Uterus (tissue), 4 donors: ENCODE measurements at places on chromosomes 12 and 14. TPM values are rescaled to one million over a fixed set of nuclear protein-coding genes. Genes with fewer than 3 reads are reported as not detected.

RASSF9 gene
- total RNA-seq = 8.3 TPM

MAP1LC3B2 gene
- total RNA-seq = 1.8 TPM

PTPRB gene
- 107 TPM for total RNA-seq

IGFBP6 gene
- 48.7 TPM for total RNA-seq

CCND2 gene
- total RNA-seq = 49.4 TPM

- no peak overlapping the region for H3K27ac ChIP-seq
- H3K4me3 ChIP-seq = no peak overlapping the region
- H3K36me3 ChIP-seq = no peaks in the 10 kb centered on the region
- no peaks in the 10 kb centered on the region for H3K4me1 ChIP-seq
- no peak for DNase-seq
Observed at GRCh38 chr14:99164712-99165111, 107.3 kb downstream of the BCL11B start.

DNA sequence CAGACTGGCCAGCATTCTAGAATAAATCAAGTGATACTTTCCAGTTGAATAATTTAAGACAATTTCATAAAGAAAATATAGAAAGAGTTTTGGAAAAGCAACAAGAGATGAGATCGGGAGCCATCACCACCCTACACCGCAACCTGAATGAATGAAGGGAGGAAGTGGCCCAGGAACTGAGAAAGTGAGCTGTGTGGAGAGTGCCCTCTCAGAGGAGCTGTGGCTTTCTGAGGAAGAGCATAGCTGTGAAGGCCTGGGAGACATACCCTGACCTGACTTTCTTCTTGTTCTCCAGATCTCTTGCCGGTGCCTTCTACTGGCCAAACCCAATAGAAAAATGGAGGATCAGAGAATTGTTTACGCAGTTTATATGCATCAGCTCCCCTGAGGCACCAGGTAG is 79.3 kb upstream of the TSPAN8 start:
- no peak overlapping the region for H3K27ac ChIP-seq
- no peaks in the 10 kb centered on the region for H3K36me3 ChIP-seq
- no peak for DNase-seq
- no peak overlapping the region for H3K4me3 ChIP-seq
- H3K4me1 ChIP-seq = no peaks in the 10 kb centered on the region
- no peaks in the 10 kb centered on the region for H3K27me3 ChIP-seq

GRCh38 chr14:32784405-32784804 is 154.3 kb upstream of the NPAS3 start:
- H3K27ac ChIP-seq = no peak overlapping the region
- H3K4me3 ChIP-seq = no peak overlapping the region
- H3K27me3 ChIP-seq = no peaks in the 10 kb centered on the region
- no peaks in the 10 kb centered on the region for H3K4me1 ChIP-seq
- DNase-seq = no peak

GRCh38 chr12:99670635-99671034 is 23.1 kb downstream of the GARIN6 start:
- no peaks in the 10 kb centered on the region for H3K4me1 ChIP-seq
- H3K36me3 ChIP-seq = no peaks in the 10 kb centered on the region
- no peak overlapping the region for H3K4me3 ChIP-seq
- no peaks in the 10 kb centered on the region for H3K27me3 ChIP-seq

DNA sequence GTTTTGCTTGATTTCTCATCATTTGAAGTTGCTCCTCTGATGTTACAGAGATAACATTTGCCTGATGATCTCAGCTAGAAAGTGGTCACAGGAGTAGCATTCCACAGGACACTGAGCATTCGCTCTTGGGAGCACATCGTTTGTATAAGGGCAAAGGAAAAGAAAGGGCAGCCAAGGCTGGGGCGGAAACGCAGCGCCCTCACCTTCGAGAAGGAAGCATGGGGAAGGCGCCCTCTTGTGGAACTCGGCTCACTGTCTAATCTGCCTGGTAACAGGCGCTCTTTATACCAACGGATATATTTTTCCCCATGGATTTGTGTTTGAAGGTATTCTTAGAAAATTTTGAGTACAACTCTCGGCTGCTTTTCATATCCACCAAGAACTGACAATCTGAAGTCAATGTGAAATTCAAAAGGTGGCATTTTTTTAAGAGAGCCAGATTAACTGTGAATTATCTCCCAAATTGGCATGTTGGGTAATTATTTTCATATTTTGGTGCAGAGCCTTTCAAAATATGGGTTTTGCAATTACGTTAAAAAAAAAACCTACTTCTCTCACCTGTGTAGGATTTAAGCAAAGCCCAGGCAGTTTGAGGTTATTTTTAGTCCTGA is 172.7 kb downstream of the CAND1 start:
- no peak overlapping the region for H3K4me3 ChIP-seq
- H3K4me1 ChIP-seq = peaks cover 5% of the 10 kb centered on the region
- H3K27me3 ChIP-seq = no peaks in the 10 kb centered on the region
- no peaks in the 10 kb centered on the region for H3K36me3 ChIP-seq
- DNase-seq = peak; percentile 83

- no peak for DNase-seq
- no peaks in the 10 kb centered on the region for H3K36me3 ChIP-seq
- H3K4me1 ChIP-seq = no peaks in the 10 kb centered on the region
- no peaks in the 10 kb centered on the region for H3K27me3 ChIP-seq
- H3K27ac ChIP-seq = no peak overlapping the region
Observed at GRCh38 chr12:95102916-95103671, 29.7 kb upstream of the NR2C1 start.

GRCh38 chr12:76197283-76197682 is 112.8 kb upstream of the NAP1L1 start:
- H3K27me3 ChIP-seq = no peaks in the 10 kb centered on the region
- no peak overlapping the region for H3K4me3 ChIP-seq
- no peak overlapping the region for H3K27ac ChIP-seq
- H3K36me3 ChIP-seq = no peaks in the 10 kb centered on the region
- no peak for DNase-seq

GRCh38 chr12:27190761-27191160 is 53.3 kb upstream of the STK38L start:
- peak overlapping the region; percentile 64 for H3K27ac ChIP-seq
- H3K4me3 ChIP-seq = no peak overlapping the region
- H3K4me1 ChIP-seq = no peaks in the 10 kb centered on the region
- H3K27me3 ChIP-seq = no peaks in the 10 kb centered on the region

DNA sequence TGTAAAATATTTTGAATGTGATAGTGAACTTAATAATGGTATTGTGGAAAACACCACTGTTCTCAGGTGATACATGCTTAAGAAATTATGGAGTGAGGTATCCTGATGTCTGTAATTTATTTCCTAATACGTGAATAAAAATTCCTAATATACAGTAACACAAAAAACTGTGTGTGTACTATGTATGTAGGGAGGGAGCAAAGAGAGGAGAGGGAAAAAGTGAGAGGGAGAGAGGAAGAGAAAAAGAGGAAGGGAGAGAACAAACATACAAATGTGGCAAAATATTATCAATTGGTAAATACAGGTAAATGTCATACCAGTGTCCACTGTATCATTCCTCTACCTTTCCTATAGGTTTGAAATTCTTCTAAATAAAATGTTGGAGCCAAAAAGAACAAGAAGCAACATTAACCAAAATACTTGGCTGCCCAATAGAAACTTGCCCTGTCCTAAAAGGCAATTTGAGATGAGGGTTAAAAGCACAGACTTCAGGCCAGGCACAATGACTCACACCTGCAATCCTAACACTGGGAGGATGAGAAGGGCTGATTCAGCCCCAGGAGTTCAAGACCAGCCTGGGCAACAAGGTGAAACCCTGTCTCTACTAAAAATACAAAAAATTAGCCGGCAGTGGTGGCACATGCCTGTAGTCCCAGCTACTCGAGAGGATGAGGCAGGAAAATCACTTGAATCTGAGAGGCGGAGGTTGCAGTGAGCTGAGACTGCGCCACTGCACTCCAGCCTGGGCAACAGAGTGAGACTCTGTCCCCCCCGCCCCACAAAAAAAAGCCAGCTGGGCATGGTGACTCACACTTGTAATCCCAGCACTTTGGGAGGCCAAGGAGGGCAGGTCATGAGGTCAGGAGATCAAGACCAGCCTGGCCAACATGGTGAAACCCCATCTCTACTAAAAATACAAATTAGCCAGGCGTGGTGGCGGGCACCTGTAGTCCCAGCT is 14.5 kb downstream of the R3HDM2 start:
- no peak overlapping the region for H3K27ac ChIP-seq
- no peak for DNase-seq
- no peaks in the 10 kb centered on the region for H3K36me3 ChIP-seq
- H3K4me1 ChIP-seq = no peaks in the 10 kb centered on the region
- H3K4me3 ChIP-seq = no peak overlapping the region
